ENCODE measurements at places on chromosomes 3 and 15.

DNA sequence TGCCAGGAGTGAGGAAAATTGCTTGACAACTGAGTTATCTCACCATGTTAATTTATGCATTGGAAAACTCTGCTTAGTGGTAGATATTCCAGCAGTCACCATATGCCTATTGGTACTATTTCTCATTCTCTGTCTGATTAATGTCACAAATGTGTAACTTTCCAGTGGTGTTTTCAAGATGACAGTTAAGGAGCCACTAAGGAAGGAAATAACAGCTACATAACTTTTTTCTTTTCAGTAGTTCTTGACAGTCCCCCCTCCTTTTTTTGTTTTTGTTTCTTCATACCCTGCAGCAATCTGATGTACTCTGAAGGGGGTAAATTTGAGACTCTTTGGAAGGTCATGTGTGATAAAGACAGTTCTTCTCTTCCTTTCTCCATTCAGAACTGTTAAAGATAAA lies 13.1 kb downstream of the RASA2 start:
- H3K4me3 ChIP-seq = peak overlapping the region; percentile 76
- H3K27ac ChIP-seq = peak overlapping the region; percentile 98
- H3K27me3 ChIP-seq = no peaks in the 10 kb centered on the region
- peaks cover 57% of the 10 kb centered on the region for H3K4me1 ChIP-seq
- H3K36me3 ChIP-seq = peaks cover 4% of the 10 kb centered on the region

DNA sequence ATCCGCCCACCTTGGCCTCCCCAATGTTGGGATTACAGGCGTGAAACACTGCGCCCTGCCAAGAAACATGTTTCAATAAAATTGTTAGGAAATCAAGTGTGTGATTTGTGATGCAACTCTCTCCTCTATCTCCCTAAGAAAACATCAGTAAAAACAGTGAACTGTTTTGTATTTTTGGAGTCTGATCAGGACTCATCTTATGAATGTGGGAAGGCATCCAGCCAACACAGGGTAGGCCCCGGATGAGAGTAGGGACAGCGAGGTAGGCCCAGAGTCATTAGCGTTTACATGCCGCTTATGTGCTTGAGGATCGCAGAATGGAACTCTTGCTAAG lies 884 bp upstream of the GLYCTK start:
- H3K4me3 ChIP-seq = peak overlapping the region; percentile 92
- H3K27ac ChIP-seq = peak overlapping the region; percentile 100
- no peak for DNase-seq
- no peaks in the 10 kb centered on the region for H3K27me3 ChIP-seq
- H3K4me1 ChIP-seq = peaks cover 52% of the 10 kb centered on the region

- no peaks in the 10 kb centered on the region for H3K27me3 ChIP-seq
- no peaks in the 10 kb centered on the region for H3K4me1 ChIP-seq
Measured at GRCh38 chr3:117366574-117366973, 657.0 kb downstream of the TUSC7 start.

DNA sequence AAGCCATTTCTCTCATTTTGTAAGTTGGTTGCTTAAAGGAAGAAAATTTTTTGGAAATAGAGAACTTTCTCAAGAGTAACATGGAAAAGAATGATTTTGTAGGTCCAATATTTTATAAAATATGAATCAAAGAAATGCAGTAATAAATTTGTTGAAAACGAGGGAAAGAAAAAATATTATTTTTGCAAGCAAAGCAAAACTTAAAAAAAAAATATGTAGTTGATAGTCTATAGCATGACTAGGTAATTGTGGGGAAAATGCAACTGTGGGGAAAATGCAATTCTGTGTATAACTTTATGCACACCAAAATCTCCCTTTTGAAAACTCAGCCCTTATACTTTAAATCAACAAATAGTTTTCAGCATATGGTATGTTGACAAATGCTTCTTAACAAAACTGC lies 604.0 kb upstream of the AGTR1 start:
- no peaks in the 10 kb centered on the region for H3K36me3 ChIP-seq
- no peak overlapping the region for H3K27ac ChIP-seq
- no peak overlapping the region for H3K4me3 ChIP-seq
- H3K4me1 ChIP-seq = no peaks in the 10 kb centered on the region

GRCh38 chr3:139120086-139121056 lies 75.7 kb upstream of the PRR23C start:
- no peak overlapping the region for H3K27ac ChIP-seq
- H3K4me1 ChIP-seq = no peaks in the 10 kb centered on the region
- no peak for DNase-seq
- H3K4me3 ChIP-seq = no peak overlapping the region
- no peaks in the 10 kb centered on the region for H3K36me3 ChIP-seq
- H3K27me3 ChIP-seq = no peaks in the 10 kb centered on the region

DNA sequence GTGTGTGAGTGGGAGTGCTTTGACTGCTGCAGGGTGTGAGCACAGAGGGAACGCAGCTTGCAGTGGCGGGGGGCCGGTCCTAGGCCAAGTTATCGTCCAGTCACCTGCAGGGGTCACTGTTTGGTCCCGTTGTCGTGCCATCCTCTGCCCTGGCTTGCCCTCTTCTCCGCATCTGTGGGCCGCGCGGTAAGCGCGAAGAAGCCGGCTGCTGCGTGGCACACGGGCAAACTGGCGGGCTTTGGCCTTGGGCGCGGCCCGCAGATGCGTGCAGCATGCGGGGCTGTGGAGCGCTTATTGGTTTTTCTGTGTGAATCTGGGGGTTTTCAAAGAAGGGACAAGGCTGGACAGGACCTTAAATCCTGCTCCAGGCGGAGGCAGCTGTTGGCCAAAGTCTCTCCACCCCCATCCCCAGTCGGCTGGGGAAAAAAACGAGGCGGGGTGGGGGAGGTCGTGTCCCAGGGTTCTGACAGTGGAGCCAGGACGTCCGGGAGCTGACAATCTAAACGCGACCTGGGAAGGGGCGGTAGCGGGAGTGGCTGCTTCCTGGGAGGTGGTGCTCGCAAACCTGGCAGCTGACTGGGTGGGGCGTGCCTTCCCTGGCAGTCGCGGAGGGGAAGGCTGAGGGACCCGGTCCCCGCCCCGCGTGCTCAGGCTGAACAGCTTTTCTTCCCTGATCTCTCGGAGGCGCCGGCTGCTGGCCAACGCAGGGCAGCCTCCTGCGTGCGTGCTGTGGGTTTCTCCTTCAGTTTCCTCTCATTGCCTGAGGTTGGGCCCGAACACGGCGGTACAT lies 39.7 kb upstream of the VEPH1 start:
- no peak overlapping the region for H3K4me3 ChIP-seq
- H3K36me3 ChIP-seq = peaks cover 5% of the 10 kb centered on the region
- H3K27me3 ChIP-seq = peaks cover 48% of the 10 kb centered on the region
- H3K4me1 ChIP-seq = no peaks in the 10 kb centered on the region

DNA sequence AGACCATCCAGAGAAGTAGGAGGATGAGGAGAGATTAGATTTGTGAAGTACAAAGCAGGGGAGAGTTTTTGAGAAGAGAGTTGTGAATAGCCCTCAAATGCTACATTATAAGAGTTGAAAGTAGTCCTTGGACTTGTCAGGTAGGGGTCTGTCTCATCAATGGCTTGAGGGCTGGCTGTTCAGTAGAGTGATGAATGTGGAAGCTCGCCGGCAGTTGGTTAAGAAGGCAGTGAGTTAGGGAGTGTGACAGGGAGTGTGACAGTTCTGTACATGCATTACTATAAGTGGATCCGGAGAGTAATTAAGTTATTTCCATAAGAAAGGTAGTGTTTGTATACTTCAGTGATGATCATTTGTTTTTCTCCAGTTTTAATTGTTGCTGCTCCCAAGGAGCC lies 32.5 kb downstream of the SLMAP start:
- H3K27me3 ChIP-seq = no peaks in the 10 kb centered on the region
- no peak overlapping the region for H3K4me3 ChIP-seq
- no peak overlapping the region for H3K27ac ChIP-seq
- no peak for DNase-seq
- no peaks in the 10 kb centered on the region for H3K36me3 ChIP-seq

DNA sequence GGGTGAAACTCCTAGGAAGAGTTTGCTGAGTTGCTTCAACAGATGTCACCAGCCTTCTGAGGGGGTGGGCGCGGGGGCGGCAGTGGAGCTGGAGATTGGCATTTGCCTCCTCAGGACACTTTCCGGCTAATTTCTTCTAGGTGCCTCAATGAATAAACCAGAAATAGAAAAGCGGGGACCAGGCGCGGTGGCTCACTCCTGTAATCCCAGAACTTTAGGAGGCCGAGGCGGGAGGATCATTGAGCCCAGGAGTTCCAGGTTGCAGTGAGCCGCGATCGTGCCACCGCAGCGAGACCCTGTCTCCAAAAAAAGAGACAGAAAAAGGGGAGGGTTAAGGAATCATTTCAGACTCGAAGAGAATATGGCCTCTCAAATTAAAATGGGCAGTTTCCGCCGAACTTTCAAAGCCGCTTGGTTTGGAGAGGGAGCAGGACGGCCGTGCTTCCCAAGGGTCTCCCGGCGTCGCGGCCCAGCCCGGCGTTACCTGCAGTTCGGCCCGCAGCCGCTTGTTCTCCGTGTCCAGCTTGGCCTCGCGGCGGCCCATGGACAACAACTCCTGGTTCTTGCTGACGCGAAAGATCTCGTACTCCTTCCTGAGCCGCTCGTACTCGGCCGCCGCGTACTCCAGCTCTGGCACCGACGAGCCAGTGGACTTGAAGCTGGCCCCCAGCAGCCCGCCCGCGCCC lies 587 bp downstream of the NPHP3 start:
- H3K4me1 ChIP-seq = peaks cover 40% of the 10 kb centered on the region
- no peaks in the 10 kb centered on the region for H3K27me3 ChIP-seq
- peaks cover 4% of the 10 kb centered on the region for H3K36me3 ChIP-seq
- DNase-seq = no peak
- H3K4me3 ChIP-seq = peak overlapping the region; percentile 93
- peak overlapping the region; percentile 88 for H3K27ac ChIP-seq

GRCh38 chr15:86041399-86041798 lies 38.3 kb upstream of the AGBL1 start:
- H3K27ac ChIP-seq = no peak overlapping the region
- no peak overlapping the region for H3K4me3 ChIP-seq
- H3K27me3 ChIP-seq = no peaks in the 10 kb centered on the region

DNA sequence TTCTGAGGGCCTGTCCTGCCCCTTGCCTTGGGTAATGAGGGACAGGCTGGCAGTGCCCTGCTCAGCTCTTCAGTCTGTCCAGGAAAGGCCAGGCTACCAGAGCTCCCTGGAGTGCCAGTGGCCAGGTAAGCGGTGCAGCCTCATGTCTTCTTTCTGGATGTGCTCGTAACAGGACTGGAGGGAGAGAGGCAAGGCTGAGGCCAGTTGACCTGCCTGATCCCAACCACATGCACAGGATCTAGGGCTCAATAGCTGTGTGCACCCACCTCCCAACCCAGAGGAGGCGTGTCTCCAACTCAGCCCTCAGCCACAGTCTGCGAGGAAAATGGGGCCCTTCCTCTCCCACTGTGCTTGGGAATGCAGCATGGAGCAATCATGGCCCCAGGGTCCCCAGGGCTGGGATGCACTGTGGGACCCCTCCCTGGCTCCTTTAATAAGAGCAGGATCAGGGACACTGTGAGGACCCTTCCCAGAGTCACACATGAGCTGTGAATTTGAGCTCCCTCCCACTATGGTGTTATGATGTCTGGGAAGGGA lies 22.5 kb downstream of the ALS2CL start:
- no peaks in the 10 kb centered on the region for H3K4me1 ChIP-seq
- H3K4me3 ChIP-seq = no peak overlapping the region
- DNase-seq = no peak
- H3K27ac ChIP-seq = no peak overlapping the region

DNA sequence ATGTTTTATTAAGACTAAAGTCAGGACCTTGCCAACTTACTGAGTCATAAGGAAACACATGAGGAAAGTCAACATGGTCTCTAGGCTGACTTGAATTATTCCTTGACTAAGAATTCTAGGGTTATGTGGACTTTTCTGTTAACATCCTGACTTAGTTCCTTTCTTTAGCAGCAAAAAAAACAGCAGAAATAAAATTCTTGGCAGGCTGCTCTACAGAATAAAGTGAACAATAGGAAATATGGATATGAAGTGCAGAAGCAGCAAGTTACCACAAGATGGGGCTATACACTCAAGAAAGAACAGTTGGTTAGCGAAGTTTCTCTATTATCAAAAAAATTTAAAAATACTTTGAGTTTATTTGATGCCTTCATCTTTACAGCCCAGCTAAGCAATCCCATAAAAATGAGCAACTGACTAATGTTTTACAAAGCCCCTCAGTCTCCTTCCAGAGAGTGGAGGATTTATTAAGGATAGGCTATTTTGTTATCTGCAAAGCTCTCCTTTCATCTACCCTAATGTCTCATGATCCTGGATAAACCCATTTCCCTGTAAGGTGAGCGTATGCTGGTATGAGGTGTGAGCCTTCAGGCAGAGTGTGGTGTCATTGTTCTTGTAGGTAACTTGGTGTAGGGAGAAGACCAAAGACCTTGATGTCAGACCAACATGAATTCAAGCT lies 23.1 kb upstream of the MCCC1 start:
- peaks cover 4% of the 10 kb centered on the region for H3K27me3 ChIP-seq
- H3K27ac ChIP-seq = no peak overlapping the region
- no peaks in the 10 kb centered on the region for H3K36me3 ChIP-seq

GRCh38 chr15:101046826-101047225 lies 127.7 kb downstream of the LRRK1 start:
- DNase-seq = no peak
- H3K4me1 ChIP-seq = no peaks in the 10 kb centered on the region
- no peaks in the 10 kb centered on the region for H3K36me3 ChIP-seq
- H3K27me3 ChIP-seq = peaks cover 13% of the 10 kb centered on the region
- no peak overlapping the region for H3K4me3 ChIP-seq

DNA sequence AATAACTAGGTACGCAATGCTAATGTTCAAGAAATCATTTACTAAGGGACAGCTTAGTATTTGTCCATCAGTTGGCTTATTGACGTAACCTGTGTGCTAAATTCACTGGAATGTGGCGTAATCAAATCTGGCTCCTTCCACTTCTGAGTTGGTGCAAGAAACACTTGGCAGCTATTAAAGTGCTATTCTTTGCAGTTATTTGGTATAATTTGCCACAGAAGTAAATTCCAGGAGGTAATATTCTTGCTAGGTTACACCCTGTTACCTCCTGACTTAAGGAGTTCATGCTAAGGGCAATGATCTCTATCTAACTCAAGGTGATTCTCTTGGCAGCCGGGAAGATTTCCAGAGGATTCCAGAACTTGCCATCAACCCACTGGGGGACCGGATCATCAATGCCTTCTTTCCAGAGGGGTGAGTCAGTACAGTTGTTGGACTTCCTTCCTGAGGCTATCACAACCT lies 25.5 kb downstream of the CHP1 start:
- H3K27ac ChIP-seq = no peak overlapping the region
- no peak for DNase-seq
- H3K27me3 ChIP-seq = no peaks in the 10 kb centered on the region
- no peak overlapping the region for H3K4me3 ChIP-seq

DNA sequence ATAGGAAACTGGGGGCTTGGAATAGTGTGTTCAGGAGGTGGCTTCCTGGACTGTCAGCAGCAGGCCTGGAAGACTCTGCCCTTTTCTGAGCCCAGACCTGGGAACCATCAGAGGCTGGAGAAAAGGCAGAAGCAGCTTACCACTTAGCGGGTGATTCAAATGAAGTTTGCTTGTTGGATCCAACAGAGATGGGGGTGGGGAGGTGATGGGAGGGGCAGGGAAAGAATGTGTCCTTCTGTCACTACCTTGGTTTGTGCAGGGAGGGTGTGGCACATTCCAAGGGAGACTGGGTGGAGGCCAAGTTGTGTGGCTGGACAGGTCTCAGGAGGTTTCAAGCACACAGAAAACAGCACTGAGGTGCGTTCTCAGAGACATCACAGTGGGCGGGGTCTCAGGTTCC lies 58.8 kb downstream of the TRAK1 start:
- H3K27ac ChIP-seq = no peak overlapping the region
- DNase-seq = no peak
- H3K36me3 ChIP-seq = no peaks in the 10 kb centered on the region
- H3K4me1 ChIP-seq = peaks cover 20% of the 10 kb centered on the region
- H3K27me3 ChIP-seq = no peaks in the 10 kb centered on the region
- H3K4me3 ChIP-seq = no peak overlapping the region

- peak overlapping the region; percentile 100 for H3K27ac ChIP-seq
- peaks cover 1% of the 10 kb centered on the region for H3K36me3 ChIP-seq
- peak; percentile 5 for DNase-seq
- H3K4me1 ChIP-seq = peaks cover 31% of the 10 kb centered on the region
- H3K4me3 ChIP-seq = peak overlapping the region; percentile 99
Measured at GRCh38 chr3:129398803-129399144, 29.7 kb downstream of the EFCAB12 start.
